ENCODE measurements at places on chromosomes 12 and 14.

- peak; percentile 35 for DNase-seq
Observed at GRCh38 chr12:98424726-98425401, 90.5 kb upstream of the TMPO start.

GRCh38 chr14:35879151-35879648 is 53.1 kb downstream of the BRMS1L start:
- no peak for DNase-seq

GRCh38 chr12:6324936-6325750 is 14.7 kb downstream of the PLEKHG6 start:
- DNase-seq, result no peak

DNA sequence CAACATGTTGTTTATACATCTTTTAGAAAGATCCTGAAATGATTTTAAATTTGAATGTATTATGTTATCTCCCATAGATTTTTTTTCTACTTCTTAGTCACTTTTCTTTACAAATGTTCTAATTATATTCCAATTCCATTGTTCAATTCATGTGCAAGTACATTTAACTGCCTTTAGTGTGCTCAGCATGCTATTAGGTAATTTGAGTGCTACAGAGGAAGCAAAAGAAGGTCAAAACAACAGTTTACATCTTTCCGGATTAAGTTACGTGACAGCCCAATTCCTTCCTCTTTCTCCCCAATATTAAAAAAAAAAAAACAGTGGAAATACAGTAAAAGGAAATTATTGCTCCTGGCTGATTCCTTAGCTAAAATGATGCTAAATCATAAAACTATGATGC is 98.3 kb downstream of the RTN1 start:
- DNase-seq, result no peak

DNA sequence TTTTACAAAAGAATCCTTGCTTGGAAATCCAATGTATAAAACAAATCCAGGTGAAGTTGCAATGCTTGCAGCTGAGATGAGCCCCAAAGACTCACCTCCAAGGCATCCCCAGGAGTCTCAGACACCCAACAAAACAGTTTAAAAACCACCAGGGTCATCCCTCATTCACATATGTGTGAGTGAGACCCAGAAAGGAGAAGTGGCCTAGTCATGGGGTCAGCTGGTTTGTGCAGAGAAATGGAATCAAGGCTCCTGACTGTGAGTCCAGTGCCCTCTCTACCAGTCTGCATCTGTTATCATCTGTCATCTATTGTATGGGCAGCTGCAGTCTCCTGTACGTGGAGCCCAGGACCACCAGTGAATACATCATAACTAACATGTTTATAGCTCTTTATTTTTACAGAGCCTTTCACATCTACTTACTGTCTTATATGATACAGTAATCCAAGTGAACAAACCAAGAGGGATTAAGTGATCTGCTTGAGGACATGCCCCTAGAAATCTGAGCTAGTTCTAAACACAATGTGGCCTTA is 27.1 kb downstream of the PLEKHG7 start:
- no peak for DNase-seq
